CD4-positive, CD25-positive, alpha-beta regulatory T cell (primary cell): ENCODE measurements at places on chromosomes 2 and 18. TPM values are rescaled to one million over a fixed set of nuclear protein-coding genes. Genes with fewer than 3 reads are reported as not detected.

The KATNAL2 gene
- not detected for polyA plus RNA-seq

The LYPD1 gene
- polyA plus RNA-seq = not detected

- DNase-seq = no peak
Observed at GRCh38 chr18:26706911-26707351, 158.6 kb downstream of the AQP4 start.

DNA sequence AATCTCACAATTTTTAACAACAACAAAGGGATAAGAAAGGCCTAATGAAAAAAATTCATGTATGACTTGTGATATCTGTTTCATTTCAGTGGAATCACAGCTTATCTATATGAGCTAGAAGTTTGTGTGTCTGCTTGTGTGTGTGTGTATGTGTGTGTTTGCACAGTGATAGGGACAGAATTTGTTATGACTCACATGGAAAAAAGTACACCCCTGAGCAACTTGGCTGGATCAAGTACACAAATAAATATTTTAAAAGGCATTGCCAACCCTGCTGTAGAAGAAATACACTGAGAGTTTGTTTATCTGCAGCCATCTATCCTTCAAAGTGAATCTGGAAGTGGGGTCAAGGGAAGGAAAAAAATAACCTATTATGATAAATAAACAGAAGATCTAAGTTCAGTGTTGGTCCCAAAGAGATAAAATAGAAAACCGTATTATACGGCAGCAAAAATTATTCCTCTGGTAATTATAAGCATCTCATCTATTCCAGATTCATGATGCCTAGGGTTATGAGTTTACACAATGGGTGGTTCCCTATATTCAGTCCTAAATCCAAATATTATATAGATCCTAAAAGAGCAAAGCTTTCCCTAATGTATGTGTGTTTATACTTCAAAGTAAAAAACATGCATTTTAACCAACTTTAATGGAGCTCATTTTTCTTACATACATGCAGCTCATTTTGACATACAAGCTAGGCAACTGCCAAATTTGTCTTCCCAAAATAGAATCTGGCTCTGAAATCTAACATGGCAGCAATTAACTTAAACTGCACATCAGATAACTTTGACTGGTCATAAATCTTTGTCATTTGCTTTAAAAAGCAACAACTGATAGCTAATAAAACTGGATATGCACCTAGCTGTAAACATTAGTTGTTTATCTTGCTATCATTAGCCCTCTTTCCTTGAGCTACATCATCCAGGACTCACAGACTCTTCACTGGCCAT is 420.6 kb downstream of the IRS1 start:
- DNase-seq = no peak

The TMEM214 gene
- 20.3 TPM for polyA plus RNA-seq
